Fibroblast of villous mesenchyme (primary cell): ENCODE measurements at places on chromosomes 2 and 18. TPM values are rescaled to one million over a fixed set of nuclear protein-coding genes. Genes with fewer than 3 reads are reported as not detected.

DNA sequence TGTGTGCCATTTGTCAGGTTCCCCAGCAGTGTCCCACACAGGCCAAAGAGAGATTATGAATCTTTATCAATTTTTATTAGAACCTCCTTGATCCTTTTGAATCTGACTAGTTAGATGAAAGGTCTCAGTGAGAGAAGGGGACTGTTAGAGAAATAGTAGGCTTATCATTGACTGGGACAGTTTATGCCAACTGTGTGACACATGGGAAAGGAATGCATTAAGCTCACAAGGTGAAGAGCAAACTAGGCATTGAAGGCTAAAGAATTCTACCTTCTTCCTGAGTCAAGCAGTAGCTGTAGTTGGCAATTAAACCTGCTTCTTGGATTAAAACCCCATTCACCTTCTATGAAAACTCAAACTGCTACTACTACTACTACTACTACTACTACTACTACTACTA is 389.6 kb upstream of the CDH19 start:
- DNase-seq: no peak

- no peak for DNase-seq
Measured at GRCh38 chr2:86337244-86337835, at the start of gene REEP1. Gene REEP1 (minus strand): TSS chr2:86337626. CDS start chr2:86337510, 116 bp downstream.

ANKRD23 gene
- total RNA-seq: 1.3 TPM in 2 replicates

GRCh38 chr18:58996131-58996641 is 131.5 kb downstream of the ZNF532 start:
- DNase-seq: peak; percentile 99

GRCh38 chr18:11972371-11973174 is 8.7 kb upstream of the IMPA2 start:
- no peak for DNase-seq

GRCh38 chr18:49464718-49465598 is 4.5 kb upstream of the DYM start:
- no peak for DNase-seq
